ENCODE measurements at places on chromosomes 1 and 21.
A peak's percentile ranks its signal among the peaks of the same experiment; 100 is the strongest.

DNA sequence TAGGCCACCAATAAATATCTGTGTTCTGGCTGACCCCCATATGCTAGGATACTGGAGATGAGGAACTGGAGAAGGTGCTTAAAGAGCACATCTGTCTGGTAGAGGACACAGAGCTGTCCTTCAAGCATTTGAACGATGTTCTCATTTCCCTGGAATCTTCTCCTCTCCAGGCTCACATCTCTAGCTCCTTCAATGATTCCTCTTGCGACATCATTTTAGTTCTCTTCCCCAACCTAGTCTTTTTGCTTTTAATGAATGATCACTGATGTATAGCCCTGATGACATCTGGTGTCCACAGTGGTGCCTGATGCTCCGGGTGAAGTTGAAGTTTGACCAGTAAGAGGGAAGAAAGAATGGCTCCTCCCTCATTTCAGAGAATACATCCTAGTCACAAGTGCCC is 80.8 kb upstream of the UBE2U start:
- DNase-seq = peak; percentile 47

- no peak for DNase-seq
These were observed 134.1 kb upstream of the ETV3 start for GRCh38 chr1:157272264-157272663.

DNA sequence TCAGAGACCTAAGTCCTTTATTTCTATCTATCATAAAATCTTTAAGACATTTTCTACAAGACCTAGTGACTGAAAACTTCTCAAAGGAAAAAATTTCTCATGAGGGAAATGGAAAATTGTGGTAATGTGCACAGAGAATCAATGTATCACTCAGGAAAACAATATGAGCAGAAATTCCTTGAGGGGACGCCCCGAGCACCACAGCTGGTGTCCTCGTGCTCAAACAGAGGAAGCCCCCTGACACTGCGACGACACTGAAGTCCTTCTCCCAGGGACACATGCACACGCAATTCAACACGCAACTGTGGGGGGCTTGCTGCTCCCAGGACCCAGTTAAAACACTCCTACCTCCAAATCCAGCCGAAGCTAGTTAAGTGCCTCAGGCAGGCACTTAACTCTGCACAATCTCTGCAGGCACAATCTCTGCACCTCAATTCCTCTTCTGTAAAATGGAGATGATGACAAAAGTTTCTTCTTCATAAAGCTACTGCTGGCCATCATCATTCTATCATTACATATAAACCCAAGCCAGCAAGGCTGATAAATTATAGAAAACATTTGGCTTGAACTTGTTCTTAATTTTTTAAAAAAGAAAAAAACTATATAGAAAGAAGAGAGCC is 16.0 kb downstream of the ZBTB17 start:
- DNase-seq = no peak

DNA sequence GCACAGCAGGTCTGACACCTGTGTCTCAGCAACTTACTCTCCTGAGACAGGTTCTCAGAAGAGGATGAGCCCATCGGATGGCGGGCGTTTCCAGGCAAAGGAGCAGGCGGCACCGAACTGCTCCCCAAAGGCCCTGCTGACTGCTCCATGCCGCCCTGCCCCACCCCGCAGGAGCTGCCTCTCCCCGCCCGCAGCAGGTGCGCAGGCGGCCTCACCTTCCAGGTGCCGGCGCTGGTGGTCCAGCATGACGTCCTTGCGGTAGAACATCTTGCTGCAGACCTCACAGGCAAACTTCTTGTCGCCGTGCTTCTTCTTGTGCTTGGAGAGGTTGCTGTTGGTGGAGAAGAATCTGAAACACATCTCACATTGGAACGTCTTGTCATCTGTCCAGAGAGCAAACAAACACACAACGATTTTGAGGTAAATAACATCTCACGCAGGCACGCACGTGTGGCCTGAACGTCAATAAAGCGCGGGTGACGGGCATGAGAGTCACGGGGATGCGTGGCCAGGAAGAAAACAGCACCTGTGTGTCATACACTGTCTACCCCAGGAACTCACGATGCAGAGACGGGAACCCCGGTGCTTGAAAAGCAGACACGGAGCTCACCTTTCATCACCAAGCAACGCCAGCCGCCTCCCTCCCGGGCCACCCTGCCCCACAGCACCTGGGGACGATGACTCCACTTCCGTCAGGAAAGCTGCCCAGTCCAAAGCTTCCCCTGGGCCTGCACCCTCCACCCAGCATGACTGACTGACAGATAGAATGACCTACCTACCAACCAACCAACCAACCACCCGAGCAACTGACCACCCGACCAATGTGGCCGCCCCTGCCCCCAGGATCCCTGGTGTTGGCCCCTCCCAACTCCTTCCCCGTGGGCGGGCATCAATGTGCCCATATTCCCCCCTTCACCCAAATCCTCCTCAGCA is 50.9 kb downstream of the PRDM15 start:
- DNase-seq = no peak

- peak; percentile 41 for DNase-seq
These were observed 683 bp downstream of the LRRC8B start for GRCh38 chr1:89525169-89525855.
